NCI-H1436 treated with DMSO at 0.1 percent for 48 hours (cell line): ENCODE measurements at places on chromosomes 3 and 15.

GRCh38 chr3:13580256-13581023, 31.5 kb downstream of the FBLN2 start:
- DNase-seq: no peak

DNA sequence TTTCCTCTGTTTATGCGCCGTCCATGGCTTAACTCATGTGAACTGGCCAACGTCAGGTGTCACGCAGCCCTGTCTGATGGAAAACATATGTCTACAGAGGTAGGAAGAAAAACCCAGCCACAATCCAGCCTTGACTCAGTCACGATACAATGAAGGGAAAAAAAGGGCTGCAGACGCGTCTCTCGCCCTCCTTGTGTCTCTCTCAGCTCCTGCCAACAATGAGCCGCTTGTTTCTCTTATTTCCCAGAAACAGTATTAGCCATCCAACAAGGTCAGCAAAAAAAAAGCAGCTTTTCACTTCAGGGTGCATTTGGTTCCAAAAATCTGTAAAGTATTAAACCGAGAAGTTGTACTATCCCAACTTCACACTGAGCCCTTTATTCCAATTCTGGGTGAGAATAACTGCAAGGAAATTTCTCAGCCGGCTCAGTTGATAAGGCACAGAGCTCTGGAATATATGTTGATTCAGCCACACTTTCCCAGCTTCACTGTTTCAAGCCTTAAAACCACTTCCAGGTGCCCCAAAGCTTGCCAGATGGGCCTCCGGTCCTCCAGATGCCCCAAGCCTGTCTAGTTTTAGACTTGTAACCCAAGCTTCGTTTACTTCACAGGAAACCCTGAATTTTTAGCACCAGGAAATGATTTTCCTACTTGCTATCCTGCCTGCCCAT, 79.4 kb downstream of the TM4SF4 start:
- DNase-seq: no peak

GRCh38 chr15:101108461-101108775, 143.4 kb downstream of the CHSY1 start:
- DNase-seq: no peak

DNA sequence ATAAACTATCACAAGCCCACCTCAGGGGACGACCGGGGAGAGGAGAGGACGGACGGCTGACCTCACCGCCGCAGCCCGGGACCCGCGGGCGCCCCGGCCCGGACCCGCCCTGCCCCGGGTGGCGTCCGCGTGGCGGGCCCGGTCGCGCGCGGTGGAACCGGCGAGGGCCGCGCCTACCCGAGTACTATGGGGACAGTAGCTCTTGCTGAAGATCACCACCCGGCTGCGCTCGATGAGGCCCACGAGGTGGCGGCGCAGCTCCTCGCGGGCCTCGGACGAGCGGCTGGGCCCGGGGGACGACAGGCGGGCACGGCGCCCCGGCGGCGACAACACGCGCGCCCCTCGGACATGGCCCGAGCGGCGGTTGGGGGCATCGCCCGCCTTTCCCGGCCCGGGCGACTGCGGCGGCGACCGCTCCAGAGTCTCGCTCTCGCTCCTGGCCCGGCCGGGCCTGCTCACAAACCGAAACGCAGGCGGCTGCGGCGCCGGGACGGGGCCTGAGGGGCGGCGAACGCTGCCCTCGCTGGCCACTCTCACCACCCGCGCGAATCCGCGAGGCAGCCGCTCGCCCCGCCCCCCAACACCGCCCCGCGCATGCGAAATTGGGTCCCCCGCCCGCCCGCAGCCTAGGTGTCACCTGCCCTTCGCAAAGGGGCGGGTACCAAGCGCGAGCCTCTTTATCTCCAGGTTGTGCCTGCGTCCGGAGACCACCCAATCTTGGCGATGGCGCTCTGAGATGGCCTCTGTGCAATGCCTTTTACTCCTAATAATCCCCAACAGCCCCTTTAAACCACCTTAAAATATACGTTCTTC, at the start of gene TXNRD3:
Gene TXNRD3, minus strand, starts transcription at position 554 of the 813 bp plus-strand sequence.
- DNase-seq: peak; percentile 44

DNA sequence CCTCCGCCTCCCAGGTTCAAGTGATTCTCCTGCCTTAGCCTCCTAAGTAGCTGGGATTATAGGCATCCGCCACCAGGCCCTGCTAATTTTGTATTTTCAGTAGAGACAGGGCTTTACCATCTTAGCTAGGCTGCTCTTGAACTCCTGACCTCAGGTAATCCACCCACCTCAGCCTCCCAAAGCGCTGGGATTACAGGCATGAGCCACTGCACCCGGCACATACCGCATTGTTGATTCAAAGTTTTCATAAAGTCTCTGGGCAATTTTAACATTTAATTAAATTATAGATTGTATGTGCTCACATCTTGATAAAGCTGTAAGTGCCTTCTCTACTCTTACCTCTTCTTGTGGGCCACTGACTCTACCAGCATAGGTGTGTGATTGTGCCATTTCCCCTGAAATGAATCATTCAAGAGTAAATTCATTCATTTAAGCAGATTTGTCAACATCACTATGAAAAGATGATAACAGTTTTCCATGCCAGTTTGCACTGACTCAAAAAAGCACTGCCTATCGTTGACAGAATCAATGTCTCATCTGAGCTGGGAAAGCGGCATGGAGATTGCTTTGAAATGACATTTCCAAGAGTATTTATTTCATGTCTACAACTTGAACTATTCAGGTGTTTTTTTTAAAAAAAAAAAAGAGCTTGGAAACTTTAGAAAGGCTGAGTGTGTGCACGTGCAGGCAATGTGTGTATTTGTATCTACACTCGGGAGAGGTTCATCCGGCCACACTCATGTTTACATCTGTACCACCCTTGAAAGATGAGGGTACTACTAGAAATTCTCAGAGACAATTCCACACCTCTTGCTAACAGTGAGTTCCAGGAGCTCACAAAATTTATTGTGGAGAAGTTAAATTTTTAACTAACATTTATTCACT, 3.5 kb downstream of the BCL2A1 start:
- no peak for DNase-seq

DNA sequence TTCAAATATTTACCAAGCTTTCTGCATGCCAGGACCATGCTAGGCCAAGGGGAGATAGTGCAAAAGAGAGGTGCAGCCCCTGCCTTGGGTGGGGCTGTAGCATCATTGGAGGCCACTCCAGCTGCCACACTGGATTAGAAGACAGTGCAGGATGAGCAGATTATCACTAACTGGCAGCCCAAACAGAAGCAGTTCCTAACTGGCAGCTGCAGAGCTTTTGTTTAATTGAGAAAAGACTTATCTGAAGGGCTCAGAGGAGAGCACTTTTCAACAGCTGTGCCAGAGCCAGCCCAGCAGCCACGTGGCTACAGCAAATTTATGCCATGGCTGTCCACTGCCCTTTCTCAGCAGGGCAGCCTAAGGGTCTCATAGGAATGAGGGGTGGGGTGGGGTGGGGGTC, 13.5 kb upstream of the ACSBG1 start:
- DNase-seq: no peak

- no peak for DNase-seq
Measured at GRCh38 chr15:39642011-39642640, 61.2 kb downstream of the THBS1 start.
